ENCODE measurements at places on chromosomes 4 and X.

- no peak for DNase-seq
Measured at GRCh38 chrX:85243155-85243554, 424 bp downstream of the SATL1 start.

DNA sequence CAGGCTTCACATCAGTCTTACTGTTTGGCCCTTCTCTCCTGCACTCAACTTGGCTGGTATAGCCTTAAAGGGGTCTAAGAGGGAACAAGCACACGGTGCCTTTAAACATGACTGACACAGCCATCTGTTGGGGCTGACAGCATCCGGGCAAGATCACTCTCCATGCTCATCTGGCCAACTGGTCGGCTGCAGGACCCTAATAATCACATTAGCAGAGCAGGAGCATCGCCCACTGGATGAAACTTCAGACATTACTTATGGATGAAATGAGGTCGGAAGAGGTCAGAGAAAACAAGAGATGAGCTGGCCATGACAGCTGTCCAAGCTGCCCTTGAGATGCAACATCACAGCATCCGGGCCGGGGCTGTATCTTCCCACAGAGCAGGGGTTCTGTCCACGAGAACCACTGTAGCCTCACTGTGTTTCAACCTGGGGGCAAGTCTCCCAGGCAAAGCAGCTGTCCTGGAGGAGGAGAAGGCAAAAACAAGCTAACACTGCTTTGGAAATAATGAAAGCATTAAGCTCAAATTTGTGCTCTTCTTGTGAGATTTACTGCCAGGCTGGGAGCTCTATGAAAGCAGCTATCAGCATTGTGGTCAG lies 94.4 kb upstream of the TTC29 start:
- DNase-seq = no peak

DNA sequence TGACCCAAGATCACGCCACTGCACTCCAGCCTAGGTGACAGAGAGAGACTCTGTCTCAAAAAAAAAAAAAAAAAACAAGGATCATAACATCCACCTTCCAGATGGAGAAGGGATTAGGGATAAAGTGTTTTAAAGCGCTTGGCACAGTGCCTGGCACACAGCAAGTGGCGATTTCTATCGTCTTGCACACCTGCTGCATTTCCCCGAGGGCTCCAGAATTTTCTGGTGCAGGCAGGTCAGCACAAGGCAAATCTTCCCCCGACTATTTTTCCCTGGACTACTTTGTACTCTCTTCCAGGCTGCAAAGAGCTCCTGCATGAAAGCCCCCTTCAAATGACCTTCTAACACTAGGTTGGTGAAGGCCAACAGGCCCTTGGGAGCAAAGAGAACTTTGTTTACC lies 57.3 kb downstream of the APBB2 start:
- no peak for DNase-seq

GRCh38 chrX:29926056-29926455 lies 289.3 kb upstream of the MAGEB2 start:
- no peak for DNase-seq

DNA sequence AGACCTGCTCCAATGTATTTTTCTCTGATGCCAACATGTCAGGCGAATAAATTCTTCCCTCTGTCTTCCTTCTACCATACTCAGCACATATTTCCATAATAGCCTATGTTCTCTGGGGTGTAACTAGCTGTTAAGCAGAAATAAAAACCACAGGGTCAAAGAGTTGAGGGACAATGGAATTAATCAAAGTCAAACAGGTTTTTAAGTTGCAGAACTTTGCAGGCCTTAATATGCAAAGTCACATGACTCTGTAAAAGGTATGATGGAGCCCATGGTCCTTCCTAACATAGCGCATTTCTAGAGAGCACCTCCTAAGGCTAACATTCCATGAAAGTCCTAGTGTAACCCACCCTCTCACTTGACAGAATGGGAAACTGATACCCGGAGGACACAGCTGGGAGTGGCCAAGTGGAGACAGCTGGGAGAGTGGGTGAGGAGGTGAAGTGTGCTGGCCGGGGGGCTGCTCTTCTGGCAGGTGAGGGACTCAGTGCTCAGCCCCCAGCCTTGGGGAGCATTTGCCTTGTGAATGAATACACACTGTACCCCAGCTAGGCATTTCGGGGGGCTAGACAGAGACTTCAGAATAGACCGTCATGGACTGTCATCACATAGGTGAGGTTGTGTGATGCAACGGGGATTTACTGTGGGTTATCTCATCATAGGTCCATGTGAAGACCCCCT lies 8.4 kb upstream of the SORCS2 start:
- DNase-seq = no peak

DNA sequence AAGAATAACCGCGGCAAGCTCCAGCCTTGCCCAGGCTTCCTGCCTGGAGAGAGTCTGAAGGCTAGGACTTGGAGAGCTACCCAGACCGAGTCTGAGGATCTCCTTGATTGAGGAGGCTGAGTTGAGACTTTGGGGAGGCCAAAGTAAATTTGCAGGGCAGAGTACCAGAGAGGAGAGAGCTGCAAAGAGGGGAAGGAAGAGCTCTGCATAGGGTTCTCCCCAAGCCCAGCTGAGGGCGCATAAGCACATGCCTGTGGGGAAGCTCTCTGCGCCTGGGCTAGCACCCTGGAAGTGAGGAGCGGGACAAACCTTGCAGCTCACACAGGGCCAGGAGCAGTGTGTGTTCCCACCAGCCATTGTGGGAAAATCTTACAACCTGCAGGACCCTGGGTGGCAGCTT lies 56.1 kb downstream of the FAM193A start:
- no peak for DNase-seq

GRCh38 chr4:76300012-76300411 lies 6.5 kb upstream of the STBD1 start:
- no peak for DNase-seq

DNA sequence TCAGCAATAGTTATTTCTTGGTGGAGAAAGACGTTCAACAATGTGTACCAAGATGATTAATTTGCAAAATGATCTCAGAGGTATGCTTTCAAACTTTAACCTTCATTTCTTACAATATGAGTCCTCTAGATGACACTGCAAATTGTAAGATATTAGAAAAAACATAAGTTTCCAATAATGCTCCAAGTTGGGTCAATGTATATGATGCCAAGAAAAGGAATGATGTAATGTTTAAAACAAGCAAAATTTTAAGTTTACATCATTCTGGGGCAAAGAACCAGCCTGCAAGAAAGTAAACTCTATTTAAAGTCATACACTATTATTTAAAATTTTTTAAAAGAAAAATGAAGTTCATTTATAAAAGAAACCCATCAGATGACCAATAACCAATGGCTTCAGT lies 56.1 kb downstream of the PRSS12 start:
- no peak for DNase-seq

- DNase-seq = no peak
Measured at GRCh38 chrX:144627947-144628346, 619.4 kb upstream of the SPANXN1 start.

GRCh38 chrX:5015451-5015850 lies 1213.2 kb downstream of the NLGN4X start:
- DNase-seq = no peak

GRCh38 chr4:85177092-85177491 lies 210.6 kb upstream of the WDFY3 start:
- DNase-seq = no peak

DNA sequence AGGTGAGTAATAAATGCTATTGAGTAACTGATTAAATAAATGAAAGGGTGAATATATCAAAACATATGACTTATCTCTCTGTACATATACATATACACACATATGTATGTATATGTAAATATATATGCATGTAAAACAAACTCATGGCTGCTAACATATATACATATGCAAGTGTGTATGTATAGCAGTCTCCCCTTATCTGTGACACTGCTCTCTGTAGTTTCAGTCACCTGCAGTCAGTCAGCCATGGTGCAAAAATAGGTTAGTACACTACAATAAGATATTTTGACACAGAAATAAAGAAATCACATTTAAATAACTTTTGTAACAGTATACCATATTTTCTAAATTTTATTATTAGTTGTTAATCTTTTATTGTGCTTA lies 467.4 kb downstream of the EPHA5 start:
- no peak for DNase-seq

- no peak for DNase-seq
Measured at GRCh38 chr4:172982151-172982590, 186.4 kb upstream of the GALNT7 start.

DNA sequence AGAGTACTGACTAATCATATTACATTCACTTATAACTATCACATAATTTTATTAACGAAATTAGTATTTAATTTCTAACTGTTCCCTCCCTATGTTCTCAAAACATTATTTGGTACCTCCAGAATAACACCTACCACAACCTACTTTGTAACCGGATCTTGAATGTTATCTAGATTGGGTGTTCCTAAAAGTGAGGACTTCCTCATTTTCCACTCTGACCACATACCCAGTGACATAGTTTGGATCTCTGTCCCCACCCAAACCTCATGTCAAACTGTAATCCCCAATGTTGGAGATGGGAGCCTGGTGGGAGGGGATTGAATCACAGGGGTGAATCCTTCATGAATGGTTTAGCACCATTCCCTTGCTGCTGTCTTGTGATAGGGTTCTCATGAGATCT lies 21.8 kb downstream of the NR3C2 start:
- DNase-seq = no peak

- DNase-seq = peak; percentile 6
Measured at GRCh38 chr4:83282049-83282535, 2.5 kb downstream of the COQ2 start.

- DNase-seq = no peak
Measured at GRCh38 chrX:144006811-144007210, 122.9 kb downstream of the UBE2NL start.

GRCh38 chrX:129116676-129117470 lies 406.4 kb downstream of the SMARCA1 start:
- no peak for DNase-seq

- no peak for DNase-seq
Measured at GRCh38 chr4:177509226-177509745, 67.0 kb upstream of the AGA start.

GRCh38 chr4:40253906-40254305 lies 57.1 kb downstream of the RHOH start:
- no peak for DNase-seq

GRCh38 chrX:151984902-151985301 lies 10.4 kb upstream of the GABRE start:
- DNase-seq = no peak

DNA sequence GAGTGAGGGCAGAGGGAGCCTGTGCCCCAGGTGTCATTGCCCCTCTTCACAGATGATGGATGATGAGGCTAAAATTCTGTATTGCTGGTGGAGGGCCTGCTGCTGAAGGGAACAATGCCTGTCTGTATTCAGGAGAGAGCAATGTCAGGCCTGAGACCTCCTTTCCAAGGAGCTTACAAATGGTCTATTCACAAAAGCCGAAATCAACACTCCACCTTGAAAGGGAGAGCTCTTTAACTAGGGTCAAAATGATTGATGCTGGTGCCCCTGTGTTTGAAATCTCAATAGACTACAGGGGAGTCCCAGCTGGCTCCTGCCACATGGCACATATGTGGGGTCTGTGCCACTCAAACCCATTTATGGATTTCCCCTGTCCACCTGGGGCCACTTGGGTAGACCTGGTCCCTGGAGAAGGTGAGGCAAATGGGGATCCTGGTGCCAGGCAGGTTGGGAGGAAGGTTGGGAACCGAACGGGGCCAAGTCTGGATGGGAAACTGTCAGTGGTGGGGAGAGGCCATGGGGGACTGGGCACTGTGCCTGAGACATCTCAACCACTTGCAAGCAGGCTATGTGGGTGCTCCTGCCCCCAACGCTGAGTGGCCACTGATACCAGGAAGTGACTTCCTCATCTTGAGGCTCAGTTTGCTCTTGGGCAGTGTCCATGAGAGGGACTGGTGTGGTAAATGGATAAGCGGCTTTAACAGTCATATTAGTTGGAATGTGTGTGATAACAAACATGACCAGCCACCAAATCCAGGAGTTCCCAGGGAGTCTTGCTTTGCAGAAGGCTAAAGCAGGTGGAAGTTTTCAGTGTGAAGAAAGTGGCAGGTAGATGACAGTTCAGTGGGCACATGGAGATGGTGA lies 223.8 kb upstream of the PSAPL1 start:
- DNase-seq = no peak

- no peak for DNase-seq
Measured at GRCh38 chr4:180823108-180823507, 1420.1 kb upstream of the TENM3 start.

DNA sequence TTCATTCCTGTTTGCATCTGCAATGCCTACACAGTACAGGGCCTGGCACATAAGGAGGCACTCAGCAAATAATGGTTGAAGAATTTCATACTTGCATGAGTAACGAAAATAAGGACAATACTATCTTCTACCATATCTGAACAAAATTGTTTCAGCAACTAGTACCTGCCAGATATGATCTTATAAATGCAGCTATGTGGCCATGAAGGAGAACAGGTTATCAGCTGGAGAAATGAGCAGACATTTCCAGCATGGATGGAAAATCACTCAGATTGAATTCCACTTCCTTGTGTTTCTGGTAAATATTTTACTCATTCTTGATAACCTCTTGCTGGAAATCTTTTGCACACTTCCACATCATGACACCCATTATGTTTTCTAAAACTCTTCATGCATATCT lies 204.0 kb downstream of the ADAMTS3 start:
- no peak for DNase-seq

- DNase-seq = no peak
Measured at GRCh38 chrX:54413753-54414152, 26.5 kb upstream of the TSR2 start.

DNA sequence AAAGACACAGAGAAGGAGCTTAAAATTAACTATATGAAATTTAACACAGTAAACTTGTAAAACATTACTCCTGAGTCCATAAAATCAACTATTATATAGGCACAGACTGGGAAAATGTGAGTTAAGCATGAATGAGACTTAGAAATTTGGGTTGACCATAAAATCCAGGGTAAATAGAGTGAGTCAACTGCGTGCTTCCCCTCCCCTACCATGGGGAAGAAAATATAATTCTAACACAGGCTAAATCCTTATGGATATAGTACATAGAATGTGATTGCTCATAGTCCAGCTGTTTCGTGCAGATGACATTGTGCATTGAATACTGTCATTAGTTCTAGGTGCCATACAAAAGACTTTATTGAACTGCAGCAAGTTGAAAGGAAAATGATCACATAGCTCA lies 42.2 kb downstream of the KLHL5 start:
- no peak for DNase-seq

- DNase-seq = no peak
Measured at GRCh38 chr4:78627046-78627965, 75.7 kb downstream of the ANXA3 start.

- DNase-seq = no peak
Measured at GRCh38 chr4:14028862-14029261, 401.3 kb upstream of the BOD1L1 start.

DNA sequence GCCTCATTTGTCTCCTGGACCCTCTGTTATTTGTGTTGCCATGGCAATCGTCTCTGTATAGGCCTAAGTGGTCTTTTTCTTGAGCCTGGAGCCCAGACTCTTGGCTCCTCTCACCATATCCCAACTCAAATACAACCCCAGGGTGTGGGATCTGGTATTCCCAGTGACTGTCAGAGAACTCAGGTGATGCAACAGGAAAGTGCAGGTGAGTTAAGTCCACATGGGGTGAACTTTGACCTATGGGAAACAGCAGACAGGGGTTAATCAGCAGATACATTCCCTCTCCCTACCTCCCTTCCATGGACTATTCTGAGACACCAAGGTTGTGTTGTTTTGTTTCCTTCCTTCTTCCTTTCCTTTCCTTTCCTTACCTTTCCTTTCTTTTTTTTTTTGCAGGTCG lies 130.9 kb upstream of the RPS6KA3 start:
- DNase-seq = no peak

GRCh38 chr4:181148470-181148869 lies 1094.7 kb upstream of the TENM3 start:
- DNase-seq = no peak

GRCh38 chr4:7647186-7647585 lies 212.5 kb upstream of the PSAPL1 start:
- DNase-seq = no peak

Measured in T-helper 22 cell (primary cell).